Epithelial cell of proximal tubule (primary cell): ENCODE measurements at places on chromosomes 16 and 17.

DNA sequence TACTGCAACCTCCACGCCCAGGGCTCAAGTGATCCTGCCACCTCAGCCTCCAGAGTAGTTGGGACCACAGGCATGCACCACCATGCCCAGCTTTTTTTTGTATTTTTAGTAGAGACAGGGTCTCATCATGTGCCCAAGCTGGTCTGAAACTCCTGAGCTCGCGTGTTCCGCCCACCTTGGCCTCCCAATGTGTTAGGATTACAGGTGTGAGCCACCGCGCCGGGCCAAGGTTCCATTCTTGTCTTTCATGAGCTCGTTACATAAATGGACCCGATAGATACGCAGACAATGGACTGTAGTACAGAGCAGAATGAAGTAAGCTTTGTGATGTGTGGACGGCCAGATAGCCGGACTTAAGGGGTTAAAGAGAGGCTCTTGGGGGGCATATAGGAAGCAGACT lies 19.3 kb downstream of the UBN1 start:
- DNase-seq: no peak

- DNase-seq: no peak
Observed at GRCh38 chr16:2508722-2509400, 4.9 kb upstream of the ATP6V0C start.

DNA sequence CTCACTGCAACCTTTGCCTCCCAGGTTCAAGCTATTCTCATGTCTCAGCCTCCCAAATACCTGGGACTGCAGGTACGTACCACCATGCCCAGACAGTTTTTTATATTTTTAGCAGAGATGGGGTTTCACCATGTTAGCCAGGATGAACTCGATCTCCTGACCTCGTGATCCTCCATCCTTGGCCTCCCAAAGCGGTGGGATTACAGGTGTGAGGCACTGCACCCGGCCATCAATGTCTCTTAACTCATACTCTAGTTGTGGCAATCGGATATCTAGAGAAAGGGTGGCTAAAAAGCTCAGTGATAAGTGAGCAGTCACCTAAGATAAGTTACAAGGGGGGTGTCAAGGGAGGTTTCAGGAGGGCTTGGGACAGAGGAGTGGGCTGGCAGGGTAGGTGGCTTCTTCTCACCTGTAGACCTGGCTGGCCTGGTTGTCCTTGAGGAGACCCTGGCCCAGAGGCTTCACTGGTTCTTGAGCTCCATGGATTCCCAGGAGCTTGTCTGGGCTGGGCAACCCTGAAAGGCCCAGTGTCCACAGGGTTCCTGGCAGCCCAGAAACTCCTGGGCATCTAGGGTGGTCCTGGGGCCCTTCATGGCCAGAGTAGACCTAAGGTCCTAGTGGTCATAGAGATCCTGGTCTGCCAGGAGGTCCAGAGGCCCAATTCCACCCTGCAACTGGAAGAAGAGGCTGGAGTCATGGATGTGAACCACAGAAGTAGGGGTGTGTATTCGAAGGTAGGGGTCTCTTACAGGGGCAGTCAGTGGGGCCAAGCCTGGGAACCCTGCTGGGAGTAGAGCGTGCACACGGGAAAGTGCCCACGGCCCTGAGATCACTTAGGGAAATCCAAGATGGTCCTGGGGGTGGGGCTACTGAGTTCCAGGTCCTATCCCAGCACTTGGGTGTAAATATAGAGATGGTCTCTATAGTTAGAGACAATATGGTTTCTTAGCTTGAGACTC lies 12.7 kb upstream of the IGFBP4 start:
- no peak for DNase-seq

GRCh38 chr16:89096768-89097391 lies 3.2 kb downstream of the ACSF3 start:
- DNase-seq: no peak

DNA sequence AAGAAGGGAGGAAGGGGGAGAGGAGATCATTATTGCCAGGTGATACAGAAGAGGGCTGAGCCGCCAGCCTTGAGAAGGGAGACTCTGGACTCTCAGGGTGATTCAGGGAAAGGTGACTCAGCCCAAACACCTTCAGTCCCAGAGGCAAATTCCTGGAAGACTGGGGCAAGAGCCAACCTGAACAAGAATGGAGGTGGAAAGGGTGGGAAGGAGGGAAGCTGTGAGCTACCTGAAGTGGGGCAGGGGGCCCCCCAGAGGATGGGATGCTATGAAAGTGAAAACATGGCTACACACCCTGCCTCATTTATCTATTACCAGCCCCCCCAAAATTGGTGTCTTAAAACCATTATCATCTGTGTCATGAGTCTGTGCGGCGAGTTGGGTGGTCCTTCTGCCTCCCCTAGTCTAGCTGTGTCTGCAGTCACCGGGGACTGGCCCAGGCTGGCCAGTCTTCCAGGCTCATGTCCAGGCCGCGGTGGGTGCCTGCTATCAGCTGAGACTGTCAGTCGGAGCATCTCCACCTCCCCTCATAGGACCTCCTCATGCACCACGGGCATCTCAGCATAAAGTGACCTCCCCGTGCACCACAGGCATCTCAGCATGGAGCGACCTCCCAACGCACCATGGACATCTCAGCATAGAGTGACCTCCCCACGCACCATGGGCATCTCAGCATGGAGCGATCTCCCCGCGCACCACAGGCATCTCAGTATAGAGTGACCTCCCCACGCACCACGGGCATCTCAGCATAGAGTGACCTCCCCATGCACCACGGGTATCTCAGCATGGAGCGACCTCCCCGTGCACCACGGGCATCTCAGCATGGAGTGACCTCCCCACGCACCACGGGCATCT lies 3.2 kb upstream of the SLC47A2 start:
- DNase-seq: no peak

DNA sequence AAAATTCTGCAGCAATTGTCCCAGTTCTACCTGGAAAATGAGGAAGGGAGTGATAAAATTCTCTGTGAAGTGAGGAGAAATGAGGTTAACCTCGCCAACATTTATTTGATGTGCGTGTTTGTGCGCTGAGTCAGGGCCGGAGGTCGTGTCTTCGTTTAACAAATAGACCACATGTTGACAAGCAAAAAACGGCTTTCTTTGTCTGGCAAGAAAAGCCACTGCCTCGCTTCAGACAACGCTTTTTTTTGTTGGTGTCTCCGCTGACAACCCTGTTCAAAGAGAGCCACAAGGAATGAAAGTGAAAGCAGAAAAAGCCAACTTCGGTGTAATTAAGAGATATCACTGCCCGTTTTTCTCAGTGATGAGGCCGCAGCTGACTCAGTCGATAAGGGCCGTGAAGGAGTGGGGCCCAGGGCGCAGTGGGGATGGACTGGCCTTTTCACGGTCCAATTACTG lies 510.6 kb downstream of the CDH13 start:
- DNase-seq: peak; percentile 12

DNA sequence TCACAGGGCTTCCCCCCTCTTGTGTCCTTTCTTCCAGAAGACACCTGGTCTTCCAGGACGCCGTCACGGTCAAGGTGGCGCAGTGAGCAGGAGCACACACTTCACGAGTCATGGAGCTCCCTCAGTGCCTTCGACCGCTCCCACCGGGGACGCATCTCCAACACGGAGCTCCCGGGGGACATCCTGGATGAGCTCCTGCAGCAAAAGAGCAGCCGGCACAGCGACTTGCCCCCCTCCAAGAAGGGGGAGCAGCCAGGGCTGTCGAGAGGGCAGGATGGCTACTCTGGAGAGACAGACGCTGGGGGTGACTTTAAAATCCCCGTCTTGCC lies 199.6 kb downstream of the KATNIP start:
- DNase-seq: no peak

DNA sequence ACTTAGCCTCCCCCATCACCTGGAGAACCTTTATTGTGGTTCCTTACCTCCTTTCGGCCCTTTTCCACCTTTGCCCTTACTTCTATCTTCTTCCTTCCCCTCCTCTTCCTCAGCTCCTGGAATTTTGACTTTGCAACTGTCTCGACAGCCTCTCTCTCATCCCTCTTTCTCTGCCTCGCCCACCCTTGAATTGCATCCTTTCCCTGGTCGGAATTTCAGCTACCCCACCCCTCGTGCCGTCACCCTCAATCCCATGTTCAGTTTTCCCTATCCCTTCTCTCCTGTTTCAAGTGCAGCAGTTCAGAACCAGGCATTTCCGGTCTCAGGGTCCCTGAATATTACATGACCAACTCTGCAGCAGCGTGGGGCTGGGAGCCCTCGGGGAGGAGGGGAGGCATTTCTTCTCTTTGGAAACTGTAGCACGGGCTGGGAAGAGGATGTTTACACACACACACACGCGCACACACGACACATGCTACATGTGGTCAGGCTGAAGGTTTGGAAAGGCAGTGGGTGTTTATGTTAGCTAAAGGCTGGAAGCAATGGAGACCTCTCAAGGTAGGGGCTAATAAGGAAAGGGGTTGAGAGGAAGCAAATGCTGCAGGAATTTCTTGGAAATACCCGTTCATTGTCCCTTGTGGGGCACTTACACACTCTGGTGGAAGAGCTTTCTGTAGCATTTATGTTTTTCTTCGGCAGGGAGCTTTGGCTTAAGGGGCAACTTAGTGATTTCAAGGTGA lies 971 bp downstream of the MINK1 start:
- DNase-seq: no peak

- no peak for DNase-seq
Observed at GRCh38 chr17:82808921-82809905, 30.6 kb downstream of the ZNF750 start.

DNA sequence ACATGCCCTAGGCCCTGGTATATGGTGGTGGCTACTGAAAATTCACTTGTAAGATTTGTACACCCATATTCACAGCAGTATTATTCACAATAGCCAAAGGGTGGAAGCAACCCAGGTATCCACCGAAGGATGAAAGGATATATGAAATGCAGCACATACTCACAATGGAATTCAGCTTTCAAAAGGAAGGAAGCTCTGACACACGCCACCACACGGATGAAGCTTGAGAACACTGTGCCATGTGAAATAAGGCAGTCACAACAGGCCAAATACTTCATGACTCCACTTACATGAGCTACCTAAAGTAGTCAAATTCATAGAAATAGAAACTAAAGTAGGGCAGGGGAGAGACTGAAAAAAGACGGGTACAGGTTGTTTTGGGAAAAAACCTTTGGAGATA lies 2.9 kb downstream of the XPO6 start:
- no peak for DNase-seq

DNA sequence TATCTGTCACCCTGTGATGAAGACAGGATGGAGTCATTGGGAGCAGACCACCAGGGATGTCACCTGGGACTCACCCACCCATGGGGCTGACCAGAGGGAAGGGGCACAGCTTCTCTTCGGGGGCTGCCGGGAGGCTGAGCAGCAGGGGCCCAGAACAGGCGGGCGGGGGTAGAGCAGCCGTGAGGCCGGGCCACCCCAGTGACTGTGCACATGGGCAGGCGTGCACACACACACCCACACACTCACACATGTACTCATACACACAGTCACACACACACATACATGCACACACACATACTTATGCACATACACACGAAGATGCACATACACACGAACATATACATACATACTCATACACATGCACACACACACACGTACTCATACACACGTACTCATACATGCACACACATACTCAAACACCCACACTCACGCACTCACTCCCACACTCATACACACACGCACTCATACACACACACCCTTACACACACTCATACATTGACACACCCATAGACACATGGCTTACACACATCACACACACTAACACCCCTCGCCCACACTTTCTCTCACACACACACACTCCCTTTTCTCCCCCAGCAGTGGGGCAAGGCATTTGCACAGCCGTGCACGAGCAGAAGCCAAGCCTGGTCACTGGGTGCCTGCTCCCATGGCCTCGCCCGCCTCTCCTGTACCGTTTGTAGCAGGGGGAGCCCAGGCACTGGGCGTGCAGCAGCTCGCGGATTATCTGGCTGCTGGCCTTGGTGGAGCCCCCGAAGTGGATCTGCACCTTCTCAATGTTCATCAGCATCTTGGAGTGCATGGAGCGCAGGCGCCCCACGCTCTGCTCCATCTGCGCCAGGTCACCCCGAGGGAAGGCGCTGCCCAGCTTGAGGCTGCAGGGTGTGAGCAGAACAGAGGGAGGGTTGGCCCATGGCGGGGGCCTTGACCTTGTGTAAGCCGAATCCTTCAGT lies 12.4 kb downstream of the UBALD2 start:
- no peak for DNase-seq

DNA sequence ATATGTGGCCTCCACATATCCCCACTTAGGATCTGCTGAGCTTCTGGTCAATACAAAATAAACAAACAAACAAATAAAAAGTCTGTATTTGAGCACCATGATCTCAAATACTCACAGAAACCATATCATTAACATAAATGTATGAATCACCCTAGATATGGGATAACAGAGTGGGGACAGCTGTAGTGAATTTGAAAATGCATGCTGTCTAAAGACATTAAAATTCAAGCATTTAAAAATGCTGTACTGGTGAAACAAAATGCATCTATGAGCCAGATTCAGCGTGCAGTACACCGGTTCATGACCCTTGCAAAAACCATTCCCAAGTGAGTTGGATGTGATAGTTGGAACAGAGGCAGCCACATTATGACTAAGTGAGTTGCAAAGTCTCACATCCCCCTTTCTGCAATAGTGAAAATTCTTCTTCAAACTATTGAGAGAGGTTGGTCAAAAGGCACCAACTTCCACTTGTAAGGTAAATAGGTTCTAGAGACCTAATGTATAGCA lies 12.3 kb downstream of the GRIN2A start:
- DNase-seq: no peak

DNA sequence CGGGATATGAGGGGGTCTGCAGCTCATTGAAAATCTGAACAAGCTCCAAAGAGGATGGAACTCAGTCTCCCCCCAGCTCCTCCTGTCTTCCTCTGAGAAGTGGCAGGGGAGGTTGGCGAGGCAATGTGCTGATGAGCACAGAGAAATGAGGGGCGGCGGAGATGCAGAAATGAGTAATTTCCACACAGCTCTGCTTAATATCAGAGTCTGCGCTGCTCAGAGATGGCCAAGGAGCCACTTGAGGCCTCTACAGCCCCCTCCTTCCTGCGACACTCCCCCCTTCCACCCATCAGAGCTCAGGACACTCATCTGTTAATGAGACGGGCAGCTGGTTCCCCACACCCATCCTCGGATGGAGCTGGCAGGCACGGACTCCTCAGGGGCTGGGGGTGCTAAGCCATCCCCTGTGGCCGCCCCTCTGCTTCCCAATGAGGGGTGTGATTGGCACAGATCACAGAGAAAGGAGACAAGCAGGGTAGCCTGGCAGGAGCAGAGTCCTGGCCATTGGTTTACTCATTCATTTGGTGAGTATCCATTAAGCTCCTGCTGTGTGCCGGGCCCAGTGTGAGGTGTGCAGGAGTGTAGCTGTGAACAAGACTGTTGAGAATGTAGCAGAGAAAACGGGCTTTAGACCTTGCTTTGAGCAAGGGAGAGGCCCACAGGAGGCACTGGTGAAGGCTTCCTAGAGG lies 12.7 kb upstream of the CRHR1 start:
- no peak for DNase-seq

GRCh38 chr16:82628711-82629110 lies 1.9 kb downstream of the CDH13 start:
- no peak for DNase-seq

GRCh38 chr16:2473999-2474876 lies 689 bp upstream of the TBC1D24 start:
- DNase-seq: no peak

- DNase-seq: no peak
Observed at GRCh38 chr16:983044-984030, 1.8 kb downstream of the SOX8 start.
